ENCODE measurements at places on chromosomes 13 and 19.

DNA sequence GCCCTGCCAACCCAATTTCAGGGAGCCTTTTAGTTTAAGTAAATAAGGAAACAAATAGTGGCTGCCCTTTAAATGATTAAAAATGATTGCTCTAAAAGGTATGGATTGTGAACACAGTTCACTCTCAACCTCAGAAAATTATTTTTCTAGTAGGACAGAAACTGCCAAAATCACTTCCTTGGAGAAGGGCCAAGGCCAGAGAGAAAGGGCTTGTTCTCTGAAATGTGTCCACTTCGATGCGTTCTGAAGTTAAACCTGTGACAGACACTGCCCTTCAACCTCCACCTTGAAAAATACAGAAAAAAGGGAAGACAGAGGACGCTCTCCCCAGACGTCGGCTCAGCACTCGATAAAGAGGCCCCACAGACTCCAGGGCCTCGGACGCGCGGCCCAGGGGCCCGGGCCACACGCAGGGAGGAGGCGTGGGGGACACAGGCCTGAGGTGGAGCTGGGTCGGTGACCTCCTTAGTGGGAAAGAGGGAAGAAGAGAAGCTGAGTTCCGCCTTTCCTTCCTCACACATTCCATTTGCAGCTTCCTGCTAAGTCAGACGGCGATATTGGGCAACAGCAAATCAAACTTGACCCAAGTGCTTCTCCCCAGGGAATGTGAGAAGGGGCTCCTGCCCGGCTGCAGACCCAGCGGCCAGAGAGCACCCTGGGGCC, 63.6 kb downstream of the RASA3 start:
- no peak for DNase-seq

DNA sequence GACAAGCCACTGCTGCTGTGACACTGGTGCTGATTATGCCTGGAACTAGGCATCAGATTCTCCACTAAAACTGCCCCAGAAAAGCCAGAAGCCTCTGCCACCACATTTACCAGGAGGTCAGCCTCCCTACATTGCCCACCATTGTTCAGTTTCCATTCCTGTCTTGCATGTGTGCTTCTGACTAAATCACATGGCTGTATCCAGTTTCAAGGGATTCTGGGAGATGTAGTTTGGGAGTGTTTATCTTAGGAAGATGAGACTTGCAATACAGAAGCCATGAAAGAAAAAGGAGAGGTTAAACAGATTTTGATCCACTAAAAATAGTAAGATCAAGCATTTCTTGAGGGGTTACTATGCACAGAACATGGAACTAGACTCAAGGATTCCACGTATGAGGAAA, 40.7 kb upstream of the SERPINE3 start:
- DNase-seq = no peak

- no peak for DNase-seq
These were observed 67.8 kb downstream of the SPACA7 start for GRCh38 chr13:112443995-112444311.

- no peak for DNase-seq
These were observed 101.4 kb downstream of the TUBGCP3 start for GRCh38 chr13:112486386-112487126.

- no peak for DNase-seq
These were observed 1579.8 kb downstream of the PCDH9 start for GRCh38 chr13:65650321-65650720.

DNA sequence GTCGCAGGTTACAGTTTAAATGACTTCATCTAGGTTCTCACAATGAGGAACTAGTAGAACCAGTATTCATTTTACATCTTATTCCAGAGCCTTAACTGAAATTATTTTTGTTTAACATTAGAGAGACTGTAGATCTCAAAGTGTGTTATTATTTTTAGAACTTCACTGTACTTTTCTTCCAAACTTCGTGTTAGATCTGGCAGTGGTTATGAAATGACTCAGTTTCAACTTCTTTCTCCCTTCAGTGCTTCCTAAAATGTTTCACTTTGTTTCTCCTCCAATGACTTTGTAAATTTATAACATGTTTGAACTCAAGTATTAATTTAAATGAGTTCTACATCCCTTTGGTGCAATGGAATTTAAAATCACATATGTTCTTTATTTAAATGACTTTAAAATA, 139.3 kb downstream of the PCDH9 start:
- DNase-seq = no peak

DNA sequence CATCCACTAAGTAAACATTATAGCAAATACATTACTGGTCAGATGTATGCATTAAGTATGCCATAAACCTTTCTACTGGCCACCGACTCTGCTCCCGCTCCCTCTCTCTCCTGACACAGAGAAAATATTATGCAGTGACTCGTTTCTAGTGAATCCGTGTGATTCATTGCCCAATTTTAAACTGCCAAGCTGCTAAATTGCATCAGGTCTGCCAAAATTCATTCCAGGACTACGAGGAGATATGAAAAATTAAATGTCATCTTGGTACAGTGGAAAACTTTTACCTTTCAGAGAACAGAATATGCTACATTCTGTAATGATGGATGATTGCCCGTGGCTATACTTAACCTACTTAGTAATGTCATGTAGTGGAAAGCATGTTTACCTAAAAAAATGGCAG, 368.8 kb upstream of the TSHZ3 start:
- DNase-seq = no peak

DNA sequence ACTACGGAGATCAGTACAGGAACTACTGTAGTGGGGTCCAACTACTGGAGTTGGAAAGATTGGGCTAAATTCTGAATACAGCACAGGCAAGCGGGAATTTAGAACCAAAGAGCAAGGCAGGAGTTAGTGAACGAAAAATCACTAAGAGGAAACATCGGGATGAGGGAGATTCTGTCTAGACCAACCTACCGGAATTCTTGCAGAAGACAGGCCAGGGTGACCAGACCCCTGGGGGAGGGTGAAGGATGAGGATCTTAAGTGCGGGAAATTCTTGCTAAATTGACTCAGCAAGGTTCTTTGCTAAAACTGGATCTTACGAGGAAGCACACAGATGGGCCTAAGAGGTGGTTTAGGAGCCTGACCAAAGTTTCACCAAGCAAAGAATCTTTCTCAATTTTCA, 13.2 kb upstream of the PSPC1 start:
- no peak for DNase-seq

GRCh38 chr19:35915443-35915842, 7.3 kb upstream of the TYROBP start:
- no peak for DNase-seq

All from NCI-H524 treated with DMSO at 0.1 percent for 48 hours (cell line).